ENCODE measurements at places on chromosomes 7 and 10.

- DNase-seq = no peak
These were observed 597.8 kb upstream of the MGMT start for GRCh38 chr10:128869101-128869749.

DNA sequence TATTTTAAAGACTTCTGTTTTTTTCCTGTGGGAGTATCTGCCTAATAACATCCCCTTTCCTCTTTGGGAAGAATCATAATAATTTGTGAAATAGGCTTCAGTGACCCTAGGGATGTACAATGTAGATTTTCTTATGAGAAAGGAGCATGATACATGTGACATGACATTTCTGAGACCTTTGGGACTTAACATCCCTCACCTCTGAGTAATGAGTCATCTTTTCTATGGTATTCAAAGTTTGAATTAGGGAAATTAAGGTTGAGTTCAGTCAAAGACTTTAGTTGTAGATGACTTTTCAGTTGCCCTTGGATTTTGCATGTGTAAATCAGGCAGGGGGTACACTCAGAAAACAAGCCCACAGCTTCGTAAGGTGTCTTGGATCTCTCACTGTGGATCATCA is 14.3 kb downstream of the GRK5 start:
- no peak for DNase-seq

DNA sequence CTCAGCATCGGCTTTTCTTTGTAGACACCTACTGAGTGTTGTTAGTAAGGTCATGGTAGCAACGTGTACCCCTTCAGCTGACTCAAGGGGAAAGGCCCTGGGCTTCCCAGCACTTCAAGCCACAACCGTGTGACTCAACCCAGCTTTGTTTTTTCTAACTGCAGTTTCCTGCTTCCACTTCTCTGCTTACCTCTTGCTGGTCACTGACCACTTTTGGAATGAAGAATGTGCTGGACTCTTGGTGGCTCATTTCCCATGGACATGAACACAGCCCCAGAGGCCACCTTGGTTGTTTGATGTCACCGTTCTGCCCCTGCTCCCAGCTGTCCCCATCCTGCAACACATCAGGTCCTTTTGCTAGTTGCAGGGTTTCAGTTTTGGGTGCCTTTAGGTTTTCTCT is 69.5 kb upstream of the ZNF438 start:
- no peak for DNase-seq

DNA sequence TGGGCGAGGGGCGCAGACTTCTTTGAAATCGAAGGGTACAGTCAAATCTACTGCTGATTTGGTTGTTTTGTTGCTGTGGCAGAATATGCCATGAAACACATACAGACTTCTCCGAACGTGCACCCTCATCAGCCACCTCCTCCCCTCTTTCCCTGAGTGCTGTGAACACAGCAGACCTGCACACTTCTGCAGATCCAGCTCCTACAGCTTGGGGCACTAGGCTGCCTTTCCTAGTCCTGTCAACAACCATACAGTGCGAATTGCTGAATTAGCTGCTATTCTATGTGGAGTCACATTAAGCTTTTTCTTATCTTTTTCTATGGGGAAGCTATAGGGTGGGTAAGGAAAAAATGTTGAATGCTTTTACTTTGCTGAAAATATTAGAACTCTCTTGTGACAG is 57.5 kb downstream of the COL17A1 start:
- peak; percentile 0 for DNase-seq

- DNase-seq = no peak
These were observed 43.2 kb downstream of the SEMA3C start for GRCh38 chr7:80875537-80876120.

DNA sequence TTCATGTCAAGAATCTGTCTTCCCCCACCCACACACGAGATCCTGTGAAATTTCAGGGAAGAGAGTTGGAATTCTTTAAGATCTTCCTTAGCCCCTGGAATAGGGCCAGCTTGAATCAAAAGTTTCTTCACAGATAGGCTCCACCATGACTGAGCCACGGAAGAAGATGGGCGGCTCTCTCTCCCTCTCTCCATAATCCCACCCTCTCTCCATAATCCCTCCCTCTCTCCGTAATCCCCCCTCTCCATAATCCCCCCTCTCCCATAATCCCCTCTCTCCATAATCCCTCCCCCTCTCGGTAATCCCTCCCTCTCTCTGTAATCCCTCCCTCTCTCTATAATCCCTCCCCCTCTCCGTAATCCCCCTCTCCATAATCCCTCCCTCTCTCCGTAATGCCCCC is 20.4 kb downstream of the SHH start:
- no peak for DNase-seq

- DNase-seq = peak; percentile 70
These were observed 512.8 kb upstream of the GALNT17 start for GRCh38 chr7:70619130-70619529.

GRCh38 chr10:128178302-128178958 is 52.2 kb upstream of the MKI67 start:
- no peak for DNase-seq

- no peak for DNase-seq
These were observed 4.1 kb downstream of the LZTS2 start for GRCh38 chr10:101003639-101004206.

DNA sequence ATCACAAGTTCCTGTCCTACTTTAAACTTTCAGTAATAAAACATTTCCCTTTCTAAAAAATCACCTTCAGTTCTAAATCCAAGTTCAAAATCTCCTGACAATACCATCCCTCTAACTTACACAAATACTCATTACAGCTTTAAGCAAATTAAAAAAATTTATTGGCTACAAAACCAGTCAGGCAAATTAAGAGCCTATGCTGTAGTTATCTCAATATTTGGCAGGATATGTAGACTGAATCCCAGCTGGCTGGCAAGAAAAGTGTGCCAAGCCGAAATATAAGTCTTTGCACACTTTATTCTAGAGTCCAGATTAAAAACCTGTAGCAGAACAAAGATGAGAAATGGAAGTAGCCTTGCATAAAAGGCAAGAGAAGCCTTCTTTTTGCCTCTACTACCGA is 9.5 kb downstream of the WAPL start:
- no peak for DNase-seq

- DNase-seq = no peak
These were observed 125.6 kb downstream of the CELF2 start for GRCh38 chr10:11143242-11143641.

- DNase-seq = no peak
These were observed 21.3 kb downstream of the RUFY2 start for GRCh38 chr10:68385740-68386139.

DNA sequence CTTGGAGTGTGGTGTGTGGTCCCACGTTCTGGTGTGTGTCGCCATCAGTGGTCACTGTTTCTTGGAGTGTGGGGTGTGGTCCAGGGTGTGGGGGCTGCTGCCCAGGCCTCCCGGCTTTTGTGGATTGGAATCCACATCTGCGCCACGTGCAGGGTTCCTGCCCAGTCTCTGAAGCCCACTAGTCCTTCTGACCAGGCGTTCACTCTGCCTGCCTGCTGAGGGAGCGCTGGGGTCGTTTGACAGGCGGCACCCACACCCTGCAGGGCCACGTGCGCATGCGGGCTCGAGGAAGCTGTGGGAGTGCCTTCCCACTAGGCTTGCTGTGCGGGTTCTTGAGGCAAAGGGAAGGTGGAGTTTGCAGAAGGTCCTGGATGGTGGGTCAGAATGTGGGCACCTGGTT is 51.4 kb downstream of the INPP5A start:
- DNase-seq = no peak

GRCh38 chr7:111238886-111239285 is 148.0 kb downstream of the LRRN3 start:
- DNase-seq = no peak

GRCh38 chr10:89838044-89838615 is 136.7 kb downstream of the KIF20B start:
- DNase-seq = no peak

DNA sequence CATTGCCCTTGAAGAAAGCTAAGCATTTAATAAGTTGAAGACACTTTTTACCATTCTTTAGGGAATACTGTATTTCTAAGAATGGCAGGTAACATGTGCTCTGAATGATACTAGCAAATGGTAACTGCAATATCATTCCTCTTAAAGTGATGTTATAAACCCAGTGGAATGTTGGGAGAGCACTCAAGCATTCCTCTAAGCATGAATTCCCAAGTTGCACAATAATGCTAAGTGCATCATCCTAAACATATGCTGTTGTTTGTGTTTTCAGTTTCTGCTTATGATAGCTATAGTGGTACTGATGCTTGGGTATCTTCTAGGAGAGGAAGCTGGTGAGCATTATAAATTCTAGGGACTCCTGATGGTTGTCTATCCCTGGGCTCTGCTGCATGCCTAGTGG is 673.9 kb downstream of the PHTF2 start:
- no peak for DNase-seq

GRCh38 chr7:143351574-143351973 is 10.9 kb downstream of the FAM131B start:
- DNase-seq = no peak

DNA sequence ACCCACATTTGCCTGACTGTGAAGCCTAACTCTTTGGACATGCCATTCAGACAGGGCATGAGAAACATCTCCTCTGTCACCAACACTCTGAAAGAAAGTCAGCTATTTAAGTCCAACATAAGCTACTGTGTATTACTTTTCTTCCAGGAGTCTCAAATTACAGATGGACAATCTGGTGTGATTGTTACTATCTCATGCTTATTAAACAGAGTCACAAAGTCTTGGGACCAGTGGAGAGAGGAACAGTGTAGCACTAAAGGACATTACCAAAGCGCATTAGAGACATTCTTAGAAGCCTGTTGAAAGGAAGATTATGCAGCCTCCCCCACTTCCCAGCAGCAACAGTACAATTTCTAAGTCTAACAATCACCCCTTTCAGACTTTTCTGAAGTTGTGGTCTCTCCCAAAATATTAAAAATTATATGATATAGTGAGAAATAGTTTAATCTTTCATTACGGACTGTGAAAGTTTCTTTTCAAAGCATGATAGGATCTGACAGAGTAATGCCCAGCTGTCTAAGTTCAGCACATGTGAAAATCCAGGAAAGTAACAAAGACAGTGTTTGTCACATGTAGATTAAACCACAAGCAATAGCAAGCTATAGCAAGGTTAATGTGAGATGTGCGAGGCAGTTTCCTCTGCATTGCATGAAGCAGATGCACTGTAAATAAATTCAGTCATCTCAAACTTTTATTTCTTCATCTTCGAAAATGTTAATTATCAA is 280.9 kb upstream of the FZD8 start:
- DNase-seq = no peak

DNA sequence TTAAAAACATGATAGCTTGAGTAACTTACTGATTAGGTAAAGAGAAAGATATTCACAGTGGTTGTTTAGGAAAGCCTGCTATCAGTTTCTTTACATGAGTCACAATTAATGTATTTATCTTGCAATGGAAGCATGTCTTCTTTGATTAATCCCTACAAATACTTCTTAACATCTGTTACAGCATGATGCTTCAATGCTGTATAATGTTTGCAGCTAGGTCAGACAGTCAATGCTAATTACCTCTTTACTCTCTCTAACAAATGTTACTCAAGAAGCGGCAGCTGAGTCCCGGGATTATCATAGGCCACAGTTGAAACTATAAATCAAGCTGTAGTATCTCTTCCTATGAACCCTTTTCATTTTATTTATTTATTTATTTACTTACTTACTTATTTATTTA is 33.2 kb downstream of the ACBD5 start:
- DNase-seq = no peak

- no peak for DNase-seq
These were observed 31.6 kb downstream of the TRIM8 start for GRCh38 chr10:102675666-102676533.

- DNase-seq = no peak
These were observed 51.0 kb downstream of the LHPP start for GRCh38 chr10:124512600-124512999.

DNA sequence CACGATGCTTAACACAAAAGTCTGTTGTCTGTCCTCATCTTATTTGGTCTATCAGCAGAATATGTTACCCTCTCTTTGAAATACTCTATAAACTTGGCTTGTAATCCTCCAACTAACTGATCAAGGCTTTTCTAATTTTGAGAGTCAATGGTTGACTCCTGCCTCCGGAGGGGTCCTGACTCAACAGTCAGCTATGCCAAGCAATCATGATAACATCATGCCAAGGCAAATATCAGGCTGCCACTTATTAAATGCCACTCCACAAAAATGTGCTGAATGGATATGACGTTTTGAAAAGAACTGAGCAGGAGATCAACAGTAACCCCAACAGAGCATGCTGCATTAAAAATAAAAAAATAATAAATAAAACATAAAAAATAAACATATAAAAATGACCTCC is 116.1 kb downstream of the PARD3 start:
- DNase-seq = no peak

GRCh38 chr10:36256948-36257356 is 614.9 kb upstream of the FZD8 start:
- DNase-seq = no peak

- no peak for DNase-seq
These were observed 178.5 kb downstream of the GNAI1 start for GRCh38 chr7:80313067-80313626.

DNA sequence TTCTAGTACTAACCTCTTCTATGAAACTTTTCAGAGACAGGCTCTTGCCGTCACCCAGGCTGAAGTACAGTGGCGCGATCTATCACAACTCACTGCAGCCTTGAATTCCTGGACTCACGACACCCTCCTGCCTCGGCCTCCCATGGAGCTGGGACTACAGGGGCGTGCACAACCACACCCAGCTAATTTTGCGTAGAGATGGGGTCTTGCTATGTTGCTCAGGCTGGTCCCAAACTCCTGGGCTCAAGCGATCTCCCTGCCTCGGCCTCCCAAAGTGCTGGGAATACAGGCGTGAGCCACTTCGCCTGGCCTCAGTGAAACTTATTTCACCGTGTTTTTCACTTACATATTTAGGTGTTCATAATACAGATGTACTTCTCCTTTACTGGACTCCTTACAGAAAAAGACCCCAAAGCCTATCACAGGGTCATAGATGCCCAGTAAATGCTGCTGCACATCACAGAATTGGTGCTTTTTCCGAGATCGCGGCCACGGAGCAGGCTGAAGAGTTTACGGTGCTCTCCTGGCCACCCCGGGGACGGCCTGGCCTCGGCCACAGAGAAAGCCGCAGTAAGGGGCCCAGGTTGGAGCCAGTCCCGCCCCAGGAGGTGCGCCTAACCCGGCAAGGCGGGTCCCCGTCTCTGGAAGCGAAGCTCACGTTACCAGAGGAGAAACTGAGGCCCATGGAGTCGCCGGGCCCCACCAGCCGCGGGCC is 595 bp downstream of the TBL2 start:
- DNase-seq = no peak

DNA sequence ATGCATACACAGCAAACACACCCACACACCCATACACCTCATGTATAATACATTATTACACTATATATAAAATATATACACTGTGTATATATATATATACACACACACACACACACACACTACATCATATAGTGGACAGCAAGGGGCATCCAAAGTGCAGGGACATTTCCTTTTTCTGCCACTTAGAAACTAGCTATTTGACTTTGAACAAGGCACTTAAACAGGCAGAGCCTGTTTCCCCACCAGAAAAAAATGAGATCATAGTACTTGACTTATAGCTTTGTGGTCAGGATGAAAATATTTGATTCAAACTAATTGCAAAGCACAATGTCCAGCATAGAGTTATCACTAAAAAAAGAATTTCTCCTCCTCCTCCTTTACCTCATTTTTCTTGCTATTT is 254.3 kb upstream of the NPVF start:
- no peak for DNase-seq

- no peak for DNase-seq
These were observed 148.8 kb downstream of the NPSR1 start for GRCh38 chr7:34806831-34807230.

- no peak for DNase-seq
These were observed 3.3 kb downstream of the MAP3K8 start for GRCh38 chr10:30437031-30437841.
